Mesenchymal stem cell (in vitro differentiated cells and primary cell): ENCODE measurements at places on chromosomes 1 and 21.

GRCh38 chr1:190476806-190477205 lies 858 bp downstream of the BRINP3 start:
- DNase-seq, result no peak

- DNase-seq, result no peak
These were observed 42.0 kb downstream of the VPS26C start for GRCh38 chr21:37224861-37225839.

DNA sequence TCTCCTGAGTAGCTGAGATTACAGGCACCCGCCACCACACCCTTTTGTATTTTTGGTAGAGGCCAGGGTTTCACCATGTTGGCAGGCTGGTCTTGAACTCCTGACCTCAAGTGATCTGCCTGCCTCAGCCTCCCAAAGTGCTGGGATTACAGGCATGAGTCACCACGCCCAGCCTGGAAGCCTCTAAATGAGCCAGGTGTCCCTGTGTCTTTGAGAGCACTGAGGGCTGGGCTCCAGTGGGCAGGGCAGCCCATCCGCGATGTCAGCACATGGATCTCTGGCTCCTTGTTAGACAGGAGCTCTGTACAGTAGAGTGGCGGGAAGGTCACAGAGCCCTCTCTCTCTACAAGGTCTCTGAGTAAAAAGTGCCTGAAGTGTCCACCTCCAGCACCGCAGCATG lies 124.3 kb downstream of the PGBD5 start:
- DNase-seq, result no peak

DNA sequence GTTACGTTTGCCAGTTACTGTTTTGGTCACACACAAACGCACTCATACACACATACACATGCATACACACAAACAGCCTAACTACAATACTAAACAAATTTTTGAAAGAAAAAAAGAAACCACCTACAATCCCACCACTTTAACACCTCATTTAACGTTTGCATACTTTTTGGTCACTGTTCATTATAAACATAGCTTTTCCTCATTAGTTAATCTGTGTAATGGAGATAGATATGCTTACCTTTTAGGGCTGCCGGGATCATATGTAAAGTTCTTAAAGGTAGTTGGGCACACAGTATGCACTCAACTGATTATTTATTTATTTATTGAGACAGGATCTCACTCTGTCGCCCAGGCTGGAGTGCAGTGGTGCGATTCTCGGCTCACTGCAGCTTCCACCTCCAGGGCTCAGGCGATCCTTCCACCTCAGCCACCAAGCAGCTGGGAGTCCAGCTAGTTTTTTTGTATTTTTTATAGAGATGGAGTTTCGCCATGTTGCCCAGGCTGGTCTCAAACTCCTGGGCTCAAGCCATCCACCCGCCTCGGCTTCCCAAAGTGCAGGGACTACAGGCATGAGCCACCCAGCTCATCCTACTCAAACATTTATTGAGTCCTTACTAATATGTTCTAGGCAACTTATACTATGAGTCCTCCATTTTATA lies 677 bp upstream of the BCL10 start:
- no peak for DNase-seq

GRCh38 chr1:19564366-19564765 lies 79.0 kb upstream of the CAPZB start:
- DNase-seq, result no peak

GRCh38 chr1:56359056-56359455 lies 220.3 kb downstream of the PLPP3 start:
- DNase-seq, result no peak

- DNase-seq, result no peak
These were observed 29.0 kb upstream of the CTBS start for GRCh38 chr1:84603223-84603622.

GRCh38 chr1:226816576-226816975 lies 53.8 kb upstream of the PSEN2 start:
- peak; percentile 82 for DNase-seq

- peak; percentile 40 for DNase-seq
These were observed 107.6 kb downstream of the ETS2 start for GRCh38 chr21:38913120-38913892.

- DNase-seq, result no peak
These were observed 8.4 kb upstream of the KPNA6 start for GRCh38 chr1:32099426-32099825.

- no peak for DNase-seq
These were observed 3.9 kb upstream of the ZBED6 start for GRCh38 chr1:203791498-203791897.
